ENCODE measurements at places on chromosomes 12 and 14. TPM values are rescaled to one million over a fixed set of nuclear protein-coding genes. Genes with fewer than 3 reads are reported as not detected.
A peak's percentile ranks its signal among the peaks of the same experiment; 100 is the strongest.

DNA sequence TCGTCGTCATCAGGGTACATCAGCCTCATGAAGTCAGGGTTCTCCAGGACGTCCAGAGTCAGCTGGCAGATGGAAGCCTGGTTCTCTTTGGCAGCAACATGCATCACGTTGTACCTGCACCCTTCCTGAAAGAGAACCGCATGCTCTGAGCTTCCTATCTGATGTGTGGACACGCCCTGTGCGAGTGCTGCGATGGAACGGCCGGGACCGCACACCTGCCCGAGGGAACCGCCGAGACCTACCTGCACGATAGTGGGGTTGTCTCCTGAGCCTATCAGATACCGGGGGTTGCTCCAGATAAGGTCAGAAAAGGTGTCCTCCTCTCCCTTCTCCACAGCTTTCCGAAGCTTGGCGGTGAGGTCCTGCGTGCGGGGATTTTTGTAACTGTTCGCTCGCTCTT is 13.7 kb downstream of the ANKLE2 start:
- DNase-seq = no peak
- no peak overlapping the region for H3K27ac ChIP-seq
- no peak overlapping the region for H3K4me3 ChIP-seq
- H3K27me3 ChIP-seq = no peaks in the 10 kb centered on the region
- H3K36me3 ChIP-seq = peaks cover 71% of the 10 kb centered on the region
- no peaks in the 10 kb centered on the region for H3K4me1 ChIP-seq

DNA sequence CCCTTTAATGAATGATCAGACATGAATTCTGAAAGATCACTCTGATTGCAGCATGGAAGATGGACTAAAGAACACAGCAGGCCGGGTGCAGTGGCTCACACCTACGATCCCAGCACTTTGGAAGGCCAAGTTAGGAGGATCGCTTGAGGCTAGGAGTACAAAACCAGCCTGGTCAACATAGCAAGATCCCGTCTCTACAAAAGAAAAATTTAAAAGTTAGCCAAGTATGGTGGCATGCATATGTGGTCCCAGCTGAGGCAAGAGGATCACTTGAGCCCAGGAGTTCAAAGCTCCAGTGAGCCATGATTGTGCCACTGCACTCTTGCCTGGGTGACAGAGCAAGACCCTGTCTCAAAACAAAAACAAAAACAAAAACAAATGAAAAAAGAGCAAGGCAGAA is 35.1 kb downstream of the SENP1 start:
- H3K27ac ChIP-seq = no peak overlapping the region
- no peaks in the 10 kb centered on the region for H3K27me3 ChIP-seq
- H3K36me3 ChIP-seq = peaks cover 35% of the 10 kb centered on the region
- no peak for DNase-seq
- no peak overlapping the region for H3K4me3 ChIP-seq

GRCh38 chr12:32312049-32312670 is 87.2 kb upstream of the FGD4 start:
- no peak overlapping the region for H3K4me3 ChIP-seq
- DNase-seq = no peak
- H3K27ac ChIP-seq = peak overlapping the region; percentile 22
- H3K4me1 ChIP-seq = peaks cover 19% of the 10 kb centered on the region
- H3K36me3 ChIP-seq = peaks cover 5% of the 10 kb centered on the region

DNA sequence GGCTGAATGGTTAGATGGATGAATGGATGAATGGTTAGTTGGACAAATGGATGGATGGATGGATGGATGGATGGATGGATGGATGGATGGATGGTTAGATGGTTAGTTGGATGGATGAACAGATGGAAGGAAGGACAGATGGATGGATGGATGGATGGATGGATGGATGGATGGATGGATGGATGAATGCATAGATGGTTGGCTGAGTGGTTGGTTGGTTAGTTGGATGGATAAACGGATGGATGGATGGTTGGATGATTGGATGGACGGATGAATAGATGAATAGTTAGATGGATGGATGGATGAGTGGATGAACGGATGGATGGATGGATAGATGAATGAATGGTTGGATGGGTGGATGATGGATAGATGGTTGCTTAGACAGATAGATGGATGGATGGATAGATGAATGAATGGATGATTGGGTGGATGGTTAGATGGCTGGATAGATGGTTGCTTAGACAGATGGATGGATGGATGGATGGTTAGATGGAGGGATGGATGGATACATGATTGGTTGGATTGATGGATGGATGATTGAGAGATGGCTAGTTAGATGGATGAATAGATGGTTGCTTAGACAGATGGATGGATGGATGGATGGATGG is 48.8 kb upstream of the HSPB8 start:
- H3K36me3 ChIP-seq = peaks cover 38% of the 10 kb centered on the region
- no peaks in the 10 kb centered on the region for H3K4me1 ChIP-seq
- H3K27me3 ChIP-seq = peaks cover 3% of the 10 kb centered on the region
- no peak overlapping the region for H3K27ac ChIP-seq

DNA sequence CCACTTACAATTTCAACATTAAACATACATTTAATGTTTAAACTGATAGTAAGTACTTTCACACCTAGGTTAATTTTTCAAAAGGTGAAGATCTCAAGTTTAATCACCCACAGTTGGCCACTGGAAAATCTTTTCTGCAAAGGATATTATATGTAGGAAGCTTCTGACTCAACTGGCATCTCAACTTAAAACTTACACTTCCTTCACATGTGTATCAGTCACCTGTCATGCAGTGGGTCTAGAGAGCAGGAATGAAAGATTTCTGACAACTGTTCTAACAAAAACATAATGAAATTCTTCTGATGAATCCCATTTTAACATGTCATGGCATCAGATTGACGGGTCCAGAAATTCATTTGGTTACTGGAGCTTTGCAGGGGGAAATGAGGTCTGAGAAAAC is 192.8 kb downstream of the KLHL28 start:
- no peak overlapping the region for H3K27ac ChIP-seq
- no peaks in the 10 kb centered on the region for H3K36me3 ChIP-seq
- no peak overlapping the region for H3K4me3 ChIP-seq
- H3K27me3 ChIP-seq = no peaks in the 10 kb centered on the region

DNA sequence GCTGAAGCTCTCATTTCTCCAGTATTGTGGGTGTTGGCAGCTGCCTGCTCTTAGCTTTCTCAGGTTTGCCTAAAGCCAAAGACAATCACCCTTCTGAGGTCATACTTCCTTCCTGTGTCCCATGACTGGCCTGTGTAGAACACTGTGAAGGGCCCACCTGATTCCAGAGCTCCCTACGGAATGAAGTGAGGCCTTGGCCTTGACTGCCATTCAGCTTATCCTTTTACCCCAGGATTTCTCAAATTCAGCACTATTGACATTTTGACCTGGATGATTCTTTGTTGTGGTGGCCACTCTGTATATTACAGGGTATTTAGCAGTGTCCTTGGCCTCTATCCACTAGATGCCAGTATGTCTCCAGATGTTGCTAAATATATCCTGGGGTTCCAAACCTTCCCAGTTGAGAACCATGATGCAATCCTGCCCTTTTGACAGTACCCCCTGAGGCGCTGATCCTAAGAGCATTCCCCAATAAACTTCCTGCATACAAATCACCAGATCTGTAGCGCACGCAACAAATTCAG is 112.3 kb upstream of the KRR1 start:
- H3K4me1 ChIP-seq = peaks cover 26% of the 10 kb centered on the region
- H3K4me3 ChIP-seq = no peak overlapping the region
- H3K27me3 ChIP-seq = no peaks in the 10 kb centered on the region
- DNase-seq = peak; percentile 28
- peak overlapping the region; percentile 75 for H3K27ac ChIP-seq
- H3K36me3 ChIP-seq = no peaks in the 10 kb centered on the region

- no peak overlapping the region for H3K4me3 ChIP-seq
- no peaks in the 10 kb centered on the region for H3K36me3 ChIP-seq
- no peaks in the 10 kb centered on the region for H3K27me3 ChIP-seq
- H3K4me1 ChIP-seq = no peaks in the 10 kb centered on the region
- H3K27ac ChIP-seq = no peak overlapping the region
Observed at GRCh38 chr14:61652526-61653262, 42.6 kb upstream of the HIF1A start.

DNA sequence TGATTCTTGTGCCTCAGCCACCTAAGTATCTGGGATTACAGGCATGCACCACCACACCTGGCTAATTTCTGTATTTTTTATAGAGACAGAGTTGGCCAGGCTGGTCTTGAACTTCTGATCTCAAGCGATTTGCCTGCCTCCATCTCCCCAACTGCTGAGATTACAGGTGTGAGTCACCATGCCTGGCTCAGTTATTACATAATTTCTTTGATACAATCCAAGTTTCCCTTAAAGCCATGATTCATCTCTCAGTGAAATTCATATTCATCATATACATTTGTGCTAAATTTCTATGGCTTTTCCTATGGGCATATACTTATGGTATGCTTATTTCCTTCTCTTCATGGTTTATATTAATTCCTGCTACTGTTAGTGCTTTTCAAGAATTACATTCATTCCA is 29.1 kb upstream of the PZP start:
- H3K27me3 ChIP-seq = peaks cover 4% of the 10 kb centered on the region
- no peak overlapping the region for H3K4me3 ChIP-seq
- DNase-seq = no peak
- no peak overlapping the region for H3K27ac ChIP-seq

DNA sequence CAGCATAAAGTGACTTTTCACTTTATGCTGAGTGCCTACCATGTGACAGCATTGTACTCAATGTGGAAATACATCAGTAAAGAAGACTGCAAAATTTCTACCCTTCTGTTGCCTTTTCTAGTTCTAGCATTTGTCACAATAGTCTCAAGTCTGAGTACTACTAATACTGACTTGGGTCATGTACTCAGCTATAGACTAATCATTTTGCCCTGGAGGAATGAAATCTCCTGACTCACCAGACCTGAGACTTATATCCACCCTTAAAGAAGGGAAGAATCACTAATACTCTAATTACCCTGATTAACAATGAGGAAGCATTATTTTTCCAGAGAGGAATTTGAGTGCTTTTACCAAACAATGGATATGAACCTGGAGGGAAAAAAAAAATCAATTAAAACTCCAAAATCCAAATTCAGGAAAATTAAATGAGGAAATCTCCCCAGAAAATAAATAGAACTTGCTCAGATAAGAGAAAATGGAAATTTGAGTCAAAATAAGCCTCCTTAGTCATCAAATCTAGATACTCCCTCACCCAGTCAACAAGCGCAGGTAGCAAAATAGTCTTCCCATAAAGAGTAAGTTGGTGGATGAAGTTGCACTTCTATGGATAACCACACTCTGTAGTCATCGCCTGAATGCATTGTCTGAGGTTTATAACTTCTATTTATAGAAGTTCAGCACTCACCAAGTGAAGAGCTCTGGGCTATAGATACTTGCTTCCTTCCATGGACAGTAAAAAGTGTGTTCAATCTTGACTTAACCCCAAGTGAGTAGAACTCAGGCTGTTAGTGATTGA is 386.6 kb downstream of the SYT1 start:
- peaks cover 3% of the 10 kb centered on the region for H3K27me3 ChIP-seq
- no peak overlapping the region for H3K27ac ChIP-seq
- peaks cover 26% of the 10 kb centered on the region for H3K4me1 ChIP-seq
- no peak for DNase-seq

The TAS2R19 gene
- total RNA-seq = 1.4 TPM
